ENCODE measurements at places on chromosomes 6 and 20.

DNA sequence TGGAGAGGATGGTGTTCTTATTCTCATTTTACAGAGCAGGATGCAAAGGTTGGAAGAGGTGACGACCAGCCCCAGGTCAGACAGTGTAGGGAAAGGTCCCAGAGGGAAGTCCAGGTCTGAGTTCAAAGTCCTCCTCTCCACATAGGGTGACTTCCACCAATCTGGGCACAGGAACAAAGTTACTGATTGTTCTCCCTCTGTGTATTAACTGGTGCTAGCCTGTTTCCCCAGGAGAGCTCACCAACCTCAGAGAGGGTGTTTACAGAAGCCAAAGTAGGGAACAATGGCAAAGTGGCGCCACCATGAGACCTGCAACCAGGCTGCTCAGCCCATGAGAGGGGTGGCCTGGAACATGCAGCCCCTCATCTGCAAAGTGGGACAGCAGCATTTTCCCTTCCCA lies 16.8 kb upstream of the SIRPB1 start:
- DNase-seq: no peak

- no peak for DNase-seq
These were observed 4.2 kb downstream of the RNASET2 start for GRCh38 chr6:166952121-166952520.

GRCh38 chr20:38810926-38811630 lies 5.6 kb downstream of the PPP1R16B start:
- DNase-seq: no peak

DNA sequence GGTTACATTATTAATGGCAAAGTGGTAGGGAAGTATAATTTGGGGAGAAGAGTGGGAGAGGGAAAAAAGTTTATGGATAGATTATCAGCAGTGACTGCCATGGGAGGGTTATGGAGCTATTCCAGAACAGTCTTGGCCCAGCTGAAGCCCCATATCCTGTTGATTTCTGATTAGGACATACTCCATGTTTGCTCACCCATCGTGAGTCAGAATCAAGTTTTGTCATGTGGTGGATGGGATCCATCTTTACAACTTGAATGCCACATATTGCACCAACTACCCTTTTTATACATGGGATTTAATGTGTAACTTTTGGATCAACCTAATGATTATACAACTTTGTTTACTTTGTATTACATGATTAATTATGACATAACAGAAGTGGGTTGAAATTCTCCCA lies 217.0 kb downstream of the HAO1 start:
- DNase-seq: no peak

DNA sequence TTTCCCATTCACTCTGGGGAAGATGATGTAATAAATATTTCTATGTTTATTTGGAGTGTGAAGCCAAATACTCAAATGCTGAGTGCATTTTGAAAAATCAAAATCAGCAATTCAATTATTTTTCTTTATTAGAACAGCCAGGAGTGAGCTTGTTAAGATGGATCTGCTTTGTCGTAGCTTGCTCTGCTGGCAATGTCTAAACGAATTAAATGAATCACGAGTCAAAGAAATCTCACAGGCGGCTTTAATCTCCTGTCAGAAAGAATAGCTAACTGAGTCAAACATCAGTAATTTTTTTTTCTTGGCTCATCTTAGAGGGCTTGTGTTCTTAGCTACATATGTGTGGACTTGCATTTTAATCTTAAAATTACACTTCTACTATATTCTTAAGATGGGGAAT lies 100.2 kb upstream of the HMGN3 start:
- DNase-seq: no peak

- DNase-seq: no peak
These were observed 29.6 kb downstream of the GCNT2 start for GRCh38 chr6:10550764-10551163.

DNA sequence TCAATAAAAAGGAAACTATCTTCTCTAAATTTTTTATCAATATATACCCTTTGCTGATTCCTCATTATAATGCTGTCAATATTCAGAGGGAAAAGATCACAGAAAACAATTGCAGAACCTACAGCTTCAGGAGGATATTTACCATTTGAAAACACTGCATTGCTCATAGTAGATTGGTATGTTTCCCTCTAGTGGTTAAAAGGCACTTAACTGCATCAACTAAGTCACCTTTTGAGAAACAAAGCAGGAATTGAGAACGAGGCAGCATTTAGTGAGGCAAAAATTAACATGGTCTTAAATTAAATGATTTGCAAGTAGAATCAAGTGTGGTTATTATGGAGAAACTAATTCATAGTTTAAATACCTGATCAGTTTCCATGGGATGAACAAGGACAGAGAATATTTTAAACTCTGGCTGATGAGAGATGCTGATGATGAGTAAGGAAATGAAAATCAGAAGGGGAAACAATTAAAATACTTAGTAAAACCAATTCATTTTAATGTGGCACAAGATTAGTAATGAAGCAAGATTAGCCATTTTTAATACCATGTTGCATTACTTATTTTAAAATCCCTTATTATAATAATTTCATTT lies 642.1 kb downstream of the EPHA7 start:
- DNase-seq: peak; percentile 36

DNA sequence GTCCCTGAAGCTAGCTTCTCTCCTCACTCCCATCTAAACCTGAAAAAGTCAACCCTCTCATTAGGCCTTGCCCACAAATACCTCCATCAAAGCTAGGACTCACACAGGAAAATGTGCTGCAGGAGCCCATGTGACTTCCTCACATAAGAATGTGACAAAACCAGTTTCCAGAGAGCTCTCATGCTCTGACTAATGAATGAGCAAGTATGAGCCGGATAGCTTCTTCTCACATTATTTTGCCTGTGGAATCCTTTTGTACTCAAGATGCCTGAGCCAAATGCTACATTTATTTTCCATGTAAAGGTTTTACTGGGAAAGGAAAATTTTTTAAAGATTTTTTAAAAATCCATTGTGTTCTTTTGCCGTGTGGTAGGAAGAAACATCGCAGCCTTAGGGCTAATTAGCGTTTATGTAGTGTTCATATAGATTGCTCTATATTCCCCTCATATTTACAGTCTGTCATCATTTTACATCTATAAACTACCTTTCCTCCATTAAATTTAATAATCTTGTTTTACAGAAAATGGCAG lies 68.6 kb upstream of the CCN6 start:
- DNase-seq: no peak

DNA sequence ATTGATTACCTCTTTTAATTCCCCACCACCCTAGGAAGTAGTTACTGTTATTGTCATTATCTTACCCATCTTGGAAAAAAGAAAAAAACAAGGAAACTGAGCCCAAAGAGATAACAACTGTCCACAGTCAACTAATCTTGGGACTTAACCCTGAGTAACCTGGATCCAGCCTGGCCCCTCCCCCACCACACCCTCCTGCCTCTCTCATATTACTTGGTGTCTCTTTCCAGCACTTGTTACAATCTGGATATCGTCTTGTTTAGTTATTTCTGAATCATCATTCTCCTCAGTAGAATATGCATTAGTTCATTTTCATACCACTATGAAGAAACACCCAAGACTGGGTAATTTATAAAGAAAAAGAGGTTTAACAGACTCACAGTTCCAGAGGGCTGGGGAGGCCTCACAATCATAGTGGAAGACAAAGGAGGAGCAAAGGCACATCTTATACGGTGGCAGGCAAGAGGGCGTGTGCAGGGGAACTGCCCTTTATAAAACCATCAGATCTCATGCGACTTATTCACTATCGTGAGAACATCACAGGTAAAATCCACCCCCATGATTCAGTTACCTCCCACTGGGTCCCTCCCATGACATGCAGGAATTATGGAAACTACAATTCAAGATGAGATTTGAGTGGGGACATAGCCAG lies 60.3 kb downstream of the LY86 start:
- no peak for DNase-seq

DNA sequence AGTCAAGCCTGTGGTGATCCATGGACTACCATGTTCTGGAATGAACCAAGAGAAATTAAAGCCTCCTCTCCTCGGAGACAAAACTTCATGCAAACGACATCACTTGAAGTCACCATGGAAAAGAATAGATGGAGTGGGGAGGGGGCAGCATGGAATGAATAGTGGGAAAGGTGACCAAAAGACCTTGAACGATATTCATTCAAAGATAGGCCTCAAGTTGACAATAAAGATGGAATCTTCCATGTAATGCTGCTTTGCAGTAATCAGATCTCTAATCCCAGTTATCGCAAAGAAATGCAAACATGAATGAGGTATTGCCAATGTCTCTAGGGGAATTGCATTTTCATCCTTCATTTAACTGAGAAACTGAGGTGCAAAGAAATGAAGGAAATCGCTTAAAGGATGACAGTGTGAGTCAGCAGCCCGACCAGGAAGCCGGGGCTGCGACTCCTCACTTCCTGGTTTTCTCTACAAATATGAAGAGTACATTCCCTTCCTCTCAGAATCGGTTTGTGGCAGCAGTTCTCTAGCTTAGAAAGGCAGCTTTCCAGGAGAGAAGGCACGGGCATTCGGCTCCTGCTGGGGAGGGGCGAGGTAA lies 65.6 kb upstream of the RREB1 start:
- no peak for DNase-seq

DNA sequence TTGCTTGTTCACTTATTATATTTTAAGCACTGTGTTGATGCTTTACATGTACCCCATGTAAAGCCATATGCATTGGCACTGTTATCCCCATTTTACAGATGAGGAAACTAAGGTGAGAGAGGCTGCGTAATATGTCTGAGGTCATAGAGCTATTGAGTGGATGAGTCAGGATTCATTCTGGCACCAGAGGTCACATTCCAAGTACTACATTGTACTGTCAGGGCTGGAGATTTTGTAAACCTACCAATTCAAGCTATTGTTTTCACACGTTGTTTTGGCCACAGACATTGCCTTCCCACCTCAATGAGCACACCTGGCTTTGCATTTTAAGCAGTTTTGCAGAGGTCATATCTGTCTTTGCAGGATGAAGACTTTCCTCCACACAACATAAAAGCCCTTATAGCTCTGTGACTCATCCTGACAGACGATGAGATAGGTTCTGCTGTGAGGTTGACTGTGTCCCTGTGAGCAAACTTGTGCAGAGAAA lies 33.2 kb downstream of the ANKS1A start:
- no peak for DNase-seq

- no peak for DNase-seq
These were observed 174.5 kb upstream of the TAB2 start for GRCh38 chr6:149142924-149143429.

DNA sequence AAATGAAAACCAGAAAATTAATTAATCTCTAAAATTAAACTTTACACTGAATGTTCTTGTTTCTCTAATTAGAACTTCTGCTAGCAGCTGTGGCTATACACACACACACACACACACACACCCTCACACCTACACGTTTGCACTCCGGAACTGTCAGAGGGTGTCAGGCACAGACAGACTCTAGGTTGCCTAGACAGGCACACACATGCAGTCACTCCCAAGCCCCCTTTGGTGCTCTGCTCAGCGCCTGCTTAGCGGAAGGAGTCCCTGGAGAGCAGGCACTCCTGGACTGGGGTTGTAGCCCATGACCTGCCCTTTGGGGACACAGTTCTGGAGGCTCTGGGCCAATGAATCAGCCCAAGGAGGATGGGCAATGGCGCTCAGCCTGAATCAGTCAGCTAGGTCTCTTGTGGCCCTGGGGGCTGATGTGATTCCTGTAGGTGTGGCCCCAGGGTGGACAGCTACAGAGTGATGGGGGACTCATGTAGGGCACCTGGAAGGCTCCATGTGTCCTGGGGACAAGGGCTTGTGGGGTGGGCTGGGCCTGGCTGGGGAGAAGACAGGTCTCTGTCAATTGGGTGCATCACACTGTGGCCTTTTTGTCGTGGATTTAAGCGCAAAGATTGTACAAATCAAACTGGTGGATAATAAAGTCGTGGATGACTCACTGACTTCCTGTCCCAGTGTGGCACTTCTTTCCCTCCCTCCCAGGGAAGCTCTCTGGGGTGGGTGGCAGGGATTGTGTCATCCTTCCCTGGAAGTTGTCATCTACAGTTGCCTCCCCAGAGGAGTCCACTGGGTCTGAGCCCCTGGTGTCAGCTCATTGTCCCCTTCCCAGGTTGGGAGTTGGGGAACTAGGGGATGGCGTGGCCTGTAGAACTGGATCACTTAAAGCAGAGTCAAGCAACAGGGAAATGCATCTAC lies 8.8 kb downstream of the TMEM151B start:
- no peak for DNase-seq

DNA sequence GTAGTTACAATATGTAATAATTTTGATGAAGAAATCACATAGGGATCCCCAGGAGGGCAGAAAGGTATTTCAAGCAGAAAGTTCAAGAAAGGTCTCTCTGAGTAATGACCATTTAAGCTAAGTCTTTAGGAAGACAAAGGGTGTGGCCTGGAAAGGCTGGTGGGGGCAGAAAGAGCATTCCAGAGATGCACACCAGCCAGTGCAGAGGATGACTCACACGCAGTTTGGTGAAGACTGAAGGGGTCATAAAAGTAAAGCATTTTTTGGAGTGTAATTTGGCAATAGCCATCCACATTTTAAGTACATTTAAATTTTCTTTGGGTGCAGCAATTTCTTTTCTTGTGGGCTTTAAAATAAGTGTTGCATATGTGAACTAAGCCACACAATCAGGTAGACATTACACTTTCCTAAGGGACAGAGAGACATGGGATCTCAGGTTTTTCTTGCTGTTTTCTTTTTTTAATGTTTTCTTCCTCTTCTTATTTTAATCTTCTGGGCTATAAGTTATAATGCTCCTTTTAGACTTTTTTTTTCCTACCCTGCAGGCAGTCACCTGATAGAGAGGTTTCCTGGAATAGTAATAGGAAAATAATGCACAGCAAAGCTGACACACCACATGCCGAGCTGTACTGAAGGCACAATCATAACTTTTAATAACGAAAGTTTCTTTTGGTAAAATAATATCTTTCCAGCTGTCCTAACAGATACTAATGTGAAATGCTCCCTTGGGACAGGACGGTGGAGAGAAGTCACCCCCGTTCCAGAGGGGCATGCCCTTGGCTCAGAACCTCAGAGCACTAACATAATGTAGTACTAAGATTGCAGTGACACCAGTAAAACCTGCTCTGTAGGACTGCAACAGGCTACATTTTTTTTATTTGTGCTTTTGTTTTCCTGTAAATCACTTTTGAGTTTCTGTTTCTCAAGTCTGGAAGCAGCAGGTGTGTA lies 49.6 kb upstream of the PTPRK start:
- no peak for DNase-seq

GRCh38 chr6:36766399-36766945 lies 68.8 kb downstream of the RAB44 start:
- DNase-seq: no peak

Data from RPMI8226 (cell line).